ENCODE measurements at places on chromosomes 1 and 21. TPM values are rescaled to one million over a fixed set of nuclear protein-coding genes. Genes with fewer than 3 reads are reported as not detected.

CHIT1 gene
- 0.52 TPM for total RNA-seq

CYP4B1 gene
- total RNA-seq, result not detected

DNALI1 gene
- not detected for total RNA-seq

C1orf94 gene
- total RNA-seq, result not detected

CCDC17 gene
- total RNA-seq, result 2.8 TPM

SYPL2 gene
- not detected for total RNA-seq

ZRANB2 gene
- total RNA-seq, result 152 TPM

MAP1LC3C gene
- not detected for total RNA-seq

ERO1B gene
- total RNA-seq, result 2.4 TPM

EFNA1 gene
- not detected for total RNA-seq

MTR gene
- total RNA-seq, result 48.9 TPM

FAM43B gene
- not detected for total RNA-seq

GPR161 gene
- 0.41 TPM for total RNA-seq

NEXN gene
- 0.24 TPM for total RNA-seq

PRELP gene
- not detected for total RNA-seq

ARHGEF19 gene
- 11.2 TPM for total RNA-seq

OLIG2 gene
- total RNA-seq, result not detected

NPHS2 gene
- not detected for total RNA-seq

SH2D1B gene
- 0.10 TPM for total RNA-seq

TDRD5 gene
- not detected for total RNA-seq

CNKSR1 gene
- total RNA-seq, result 4.7 TPM

LIX1L gene
- 32.2 TPM for total RNA-seq

MRPL39 gene
- total RNA-seq, result 55.8 TPM

OR2T6 gene
- not detected for total RNA-seq

MIXL1 gene
- total RNA-seq, result not detected

NID1 gene
- 0.44 TPM for total RNA-seq

GPX7 gene
- 32.8 TPM for total RNA-seq

ANGPTL3 gene
- total RNA-seq, result not detected

ADAMTS5 gene
- total RNA-seq, result not detected

SLC35D1 gene
- 20.4 TPM for total RNA-seq

COL9A2 gene
- 22.3 TPM for total RNA-seq

OLIG1 gene
- not detected for total RNA-seq

MYOCOS gene
- 0.08 TPM for total RNA-seq

KRTAP10-5 gene
- not detected for total RNA-seq
